ENCODE measurements at places on chromosomes 3 and 15.

- DNase-seq, result no peak
Measured at GRCh38 chr15:90957791-90958190, 3.1 kb downstream of the RCCD1 start.

- DNase-seq, result no peak
Measured at GRCh38 chr3:86547692-86548091, 443.3 kb downstream of the VGLL3 start.

GRCh38 chr3:57409471-57409870 is 117.0 kb upstream of the ASB14 start:
- no peak for DNase-seq

DNA sequence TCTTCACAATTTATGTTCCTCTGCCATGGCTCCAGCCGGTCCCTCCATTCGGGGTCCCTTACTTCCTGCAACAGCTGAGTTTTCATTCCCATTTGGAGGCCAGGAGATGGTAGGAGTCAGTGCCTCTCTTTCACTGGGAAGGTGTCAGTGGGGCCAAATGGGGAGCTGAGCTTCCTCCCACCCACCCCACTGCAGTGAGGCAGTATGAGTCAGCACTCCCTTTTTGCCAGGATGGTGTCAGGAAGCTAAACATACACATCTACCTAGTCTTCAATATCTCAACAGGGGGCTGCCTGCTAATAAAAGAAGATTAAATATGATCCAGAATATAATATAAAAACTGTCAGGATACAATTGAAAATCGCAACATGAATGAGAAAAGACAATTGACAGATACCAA is 12.7 kb upstream of the ACTC1 start:
- DNase-seq, result no peak

- no peak for DNase-seq
Measured at GRCh38 chr3:115438799-115439198, 184.5 kb upstream of the GAP43 start.

- no peak for DNase-seq
Measured at GRCh38 chr15:29125382-29126207, 144.0 kb downstream of the NSMCE3 start.

- no peak for DNase-seq
Measured at GRCh38 chr3:74089814-74090213, 465.1 kb upstream of the PDZRN3 start.

DNA sequence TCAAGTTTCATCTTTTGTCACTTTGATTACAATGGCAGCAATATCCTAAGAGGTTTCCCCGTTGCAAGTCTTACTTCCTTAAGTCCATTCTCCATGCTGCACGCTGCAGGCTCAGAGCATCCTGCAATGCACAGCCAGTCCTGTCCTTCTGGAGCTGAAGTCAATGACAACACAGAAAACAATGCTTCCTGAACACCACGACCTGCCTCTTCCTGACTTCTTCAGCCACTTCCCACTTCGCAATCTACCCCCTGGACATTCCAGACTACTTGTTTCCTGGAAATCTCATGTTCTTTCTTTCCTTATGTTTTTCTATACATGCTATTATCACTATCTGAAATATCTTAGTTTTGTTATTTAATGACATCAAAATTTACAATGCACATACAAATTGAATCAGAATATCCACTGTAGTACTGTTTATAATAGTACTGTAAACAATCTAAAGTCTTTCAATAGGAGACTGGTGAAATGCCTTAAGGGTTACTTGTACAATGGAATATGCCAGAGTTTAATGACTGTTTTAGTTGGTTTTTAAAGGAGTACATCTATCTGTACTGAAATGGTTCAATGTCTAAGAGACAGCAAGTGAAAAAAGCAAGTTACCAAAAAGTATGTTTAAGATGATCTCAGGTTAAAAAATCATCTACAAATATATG is 113.7 kb upstream of the PRTG start:
- no peak for DNase-seq

DNA sequence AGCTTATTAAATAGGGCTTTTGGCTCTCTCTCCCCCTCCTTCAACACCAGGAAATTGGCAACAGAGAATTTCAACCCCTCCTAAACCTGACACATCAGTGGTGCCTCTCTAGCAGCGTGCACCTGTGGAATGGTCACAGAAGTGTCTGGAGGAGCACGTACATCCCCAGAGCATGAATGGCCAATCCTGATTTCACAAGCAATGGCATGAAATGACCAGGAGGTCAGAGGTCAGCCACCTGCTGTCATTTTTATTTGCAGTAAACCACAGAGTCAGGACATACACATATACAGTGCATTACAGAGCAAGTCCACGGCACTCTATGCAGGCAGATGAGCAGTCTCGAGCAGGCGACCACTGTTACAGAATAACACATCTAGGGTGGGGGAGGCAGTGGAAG is 25.1 kb upstream of the ETV5 start:
- no peak for DNase-seq

GRCh38 chr3:55069950-55070349 is 142.1 kb upstream of the LRTM1 start:
- DNase-seq, result no peak

GRCh38 chr15:101641129-101641764 is 10.9 kb downstream of the TM2D3 start:
- peak; percentile 55 for DNase-seq

DNA sequence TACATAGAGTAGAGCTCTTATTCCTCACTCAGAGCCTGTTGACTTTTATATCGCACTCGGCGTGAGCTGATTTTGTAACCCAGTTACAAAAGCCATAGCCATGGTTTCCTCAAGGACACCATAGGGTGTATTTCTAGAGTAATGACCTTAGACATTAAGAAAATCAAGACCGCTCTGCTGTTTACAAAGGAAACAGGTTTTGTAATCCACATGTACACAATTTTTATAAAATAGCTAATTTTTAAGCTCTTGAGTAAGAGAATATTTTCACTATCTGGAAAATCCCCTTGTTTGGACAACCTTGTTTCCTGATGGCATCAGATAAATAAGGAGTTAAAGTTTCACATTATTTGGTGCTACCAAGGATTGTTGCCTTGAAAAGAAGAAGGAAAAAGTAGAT is 104.7 kb downstream of the PGPEP1L start:
- no peak for DNase-seq

DNA sequence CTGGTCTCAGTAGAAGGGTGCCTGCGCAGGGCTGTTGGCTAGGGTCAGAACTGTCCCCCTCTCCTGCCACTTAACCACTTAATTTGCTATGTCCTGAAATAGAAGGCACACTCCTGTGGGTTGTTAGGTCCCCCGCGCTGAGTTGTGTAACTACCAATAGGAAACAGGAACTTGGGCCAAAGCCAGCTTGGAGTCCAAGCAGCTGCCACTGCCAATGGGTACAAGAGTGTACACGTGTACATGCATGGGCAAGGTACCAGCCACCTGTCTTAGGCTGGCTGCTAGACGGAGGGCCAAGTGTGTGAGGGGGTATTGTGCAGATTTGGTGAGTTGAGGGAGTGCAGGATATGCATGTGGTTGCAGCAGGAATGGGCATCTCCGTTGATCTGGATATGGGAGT is 29.7 kb upstream of the POLG start:
- DNase-seq, result no peak

GRCh38 chr3:114518206-114518808 is 224.5 kb downstream of the TIGIT start:
- DNase-seq, result no peak

- no peak for DNase-seq
Measured at GRCh38 chr3:72376956-72377710, 471.1 kb downstream of the SHQ1 start.

DNA sequence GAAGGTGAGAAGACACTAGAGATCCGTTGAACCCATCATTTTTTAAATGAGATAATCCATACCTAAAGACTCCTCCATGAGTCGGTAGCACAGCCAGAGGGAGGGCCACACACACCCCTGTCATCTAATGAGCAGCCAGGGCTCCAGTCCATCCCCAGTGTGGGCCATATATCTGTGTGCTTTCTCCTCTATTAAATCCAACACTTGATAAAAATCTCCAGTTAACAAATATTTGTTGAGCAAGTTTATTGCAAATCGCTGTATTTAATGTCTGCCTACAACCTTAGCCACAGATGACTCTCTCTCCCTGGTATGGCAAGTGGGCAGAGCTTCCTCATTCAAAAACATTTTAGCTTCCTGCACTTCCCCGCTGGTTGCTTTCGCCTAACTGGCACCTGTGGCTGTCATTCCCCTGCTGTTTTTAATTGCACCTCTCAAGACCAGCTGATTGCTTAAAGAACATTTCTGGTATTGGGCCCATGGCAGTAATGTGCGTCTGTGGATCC is 82.8 kb downstream of the SMAD3 start:
- DNase-seq, result no peak

GRCh38 chr3:80767604-80768003 is 993.8 kb downstream of the GBE1 start:
- DNase-seq, result no peak

DNA sequence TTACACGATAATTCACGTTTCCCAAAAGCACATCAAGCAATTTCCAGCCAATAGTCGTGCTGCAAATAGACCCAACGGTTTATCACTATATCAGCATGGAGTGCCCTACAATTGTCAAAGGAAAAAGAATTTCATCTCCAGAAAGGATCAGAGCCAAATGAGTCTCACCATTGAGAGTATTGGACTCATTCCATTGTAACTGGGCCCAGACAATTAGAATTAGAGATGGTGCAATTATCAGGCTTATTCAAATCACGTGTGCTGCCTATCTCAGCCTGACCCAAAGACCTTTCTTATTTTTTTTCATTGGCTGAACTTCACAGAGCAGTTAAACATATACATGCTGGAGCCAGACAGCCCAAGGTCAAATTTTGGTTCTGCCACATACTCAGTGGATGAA is 87.0 kb upstream of the LRTM1 start:
- no peak for DNase-seq

DNA sequence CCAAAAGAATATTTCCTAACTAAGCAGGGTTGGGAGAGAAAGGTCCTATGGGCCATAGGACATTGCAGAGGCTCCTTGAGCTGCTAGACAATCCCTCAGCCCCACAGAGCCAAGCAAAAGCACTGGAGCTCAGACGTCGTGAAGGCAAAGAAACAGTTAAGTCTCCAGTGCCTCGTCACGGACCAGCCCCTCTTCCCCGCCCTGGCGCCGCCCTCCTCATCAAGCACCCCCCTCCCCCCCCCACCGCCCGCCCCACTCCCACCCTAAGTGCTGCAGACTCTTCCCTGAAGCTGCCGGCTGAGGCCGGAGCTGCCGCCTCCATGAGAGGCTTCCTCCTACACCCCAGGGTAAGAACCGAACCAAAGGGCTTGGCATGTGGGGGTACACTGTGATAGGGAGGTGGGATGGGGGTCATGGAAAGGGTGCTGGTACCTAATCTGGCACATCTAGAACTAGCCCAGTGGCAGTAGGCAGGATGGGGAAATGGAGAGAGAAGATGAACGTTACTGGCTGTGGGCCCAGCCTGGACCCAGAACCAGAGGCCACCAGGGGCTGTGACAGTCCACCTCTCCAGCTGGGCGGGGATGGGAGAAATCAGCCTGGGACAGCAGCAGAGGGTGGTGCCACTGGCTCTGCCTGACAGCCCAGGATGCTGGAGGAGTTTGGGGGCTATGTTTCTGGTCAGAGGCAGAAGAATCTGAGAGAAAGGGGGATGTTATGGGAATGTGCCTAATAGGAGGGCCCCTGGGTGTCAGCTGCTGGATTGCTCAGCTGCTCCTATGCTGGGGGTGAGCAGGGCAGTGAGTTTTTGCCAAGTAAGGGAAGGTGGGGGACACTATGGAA is at the start of gene MAP1A:
Gene MAP1A, plus strand, starts transcription at position 255 of the 843 bp plus-strand sequence. CDS start 3,866 bp downstream, outside the sequence.
- no peak for DNase-seq

- no peak for DNase-seq
Measured at GRCh38 chr3:172062761-172063160, 23.4 kb downstream of the FNDC3B start.
